ENCODE measurements at places on chromosomes 5 and 9.

DNA sequence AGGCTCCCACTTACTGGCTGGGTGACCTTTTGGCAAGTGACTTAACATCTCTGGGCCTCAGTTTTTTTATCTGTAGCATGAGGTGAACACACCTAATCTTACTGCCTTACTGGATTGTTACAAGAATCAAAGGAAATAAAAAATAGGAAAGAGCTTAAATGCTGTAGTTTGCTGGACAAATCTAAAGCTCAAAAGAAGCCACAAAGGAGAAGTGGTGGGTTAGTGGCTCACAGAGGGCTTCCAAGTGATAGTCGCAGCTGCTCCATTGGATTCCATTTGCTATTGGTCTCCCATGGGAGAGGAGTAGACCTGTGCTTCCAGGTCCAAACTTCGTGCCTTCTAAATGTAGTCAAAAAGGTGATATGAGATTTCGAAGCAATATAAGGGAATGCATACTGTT is 123.6 kb downstream of the SEMA6A start:
- DNase-seq = no peak

DNA sequence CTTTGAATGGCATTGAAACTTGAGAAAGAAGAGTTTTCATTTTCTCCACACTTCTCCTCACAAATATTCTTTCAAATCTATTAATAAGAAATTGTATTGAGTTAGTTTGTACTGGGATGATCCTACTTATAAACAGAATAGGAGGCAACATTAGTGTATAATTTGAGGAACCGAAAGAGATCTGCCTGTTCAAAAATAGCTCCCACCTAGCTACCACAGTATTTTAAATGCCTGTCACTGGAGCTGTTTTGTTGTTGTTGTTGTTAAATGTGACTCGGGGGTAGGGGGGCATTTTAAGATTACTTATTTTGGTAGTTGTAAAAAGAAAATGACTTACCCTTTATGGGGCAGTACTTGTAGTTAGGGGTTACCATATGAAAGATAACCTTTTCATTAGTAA is 20.1 kb upstream of the HAPLN1 start:
- no peak for DNase-seq

- no peak for DNase-seq
Observed at GRCh38 chr9:137323531-137324331, 21.7 kb upstream of the NRARP start.

GRCh38 chr9:113803811-113804589 is 72.1 kb upstream of the ZNF618 start:
- no peak for DNase-seq

GRCh38 chr9:126777733-126778132 is 27.1 kb upstream of the ZBTB43 start:
- DNase-seq = no peak

- no peak for DNase-seq
Observed at GRCh38 chr9:17503196-17503595, 75.7 kb upstream of the SH3GL2 start.

DNA sequence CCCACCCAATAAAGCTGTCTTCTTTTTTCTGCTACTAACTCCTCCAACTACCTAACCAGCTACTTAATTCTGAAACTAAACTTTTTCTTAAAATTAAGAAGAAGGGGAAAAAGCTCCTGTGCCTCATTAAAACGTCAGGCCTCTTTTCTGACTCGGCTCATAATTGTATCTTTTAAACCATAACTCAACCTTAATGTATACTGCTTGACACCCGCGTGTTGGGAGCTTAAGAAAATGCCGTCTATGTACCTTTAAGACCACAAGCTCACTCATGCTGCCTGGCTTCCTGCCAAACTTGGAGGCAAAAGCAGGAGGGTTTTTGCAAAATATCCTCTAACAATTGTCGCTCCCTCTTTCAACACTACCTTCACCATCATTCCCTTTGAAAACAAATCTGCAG is 5.0 kb downstream of the EBF1 start:
- no peak for DNase-seq

- DNase-seq = no peak
Observed at GRCh38 chr5:37859805-37860204, 20.0 kb upstream of the GDNF start.

GRCh38 chr5:139146809-139147482 is 51.2 kb downstream of the SIL1 start:
- no peak for DNase-seq

DNA sequence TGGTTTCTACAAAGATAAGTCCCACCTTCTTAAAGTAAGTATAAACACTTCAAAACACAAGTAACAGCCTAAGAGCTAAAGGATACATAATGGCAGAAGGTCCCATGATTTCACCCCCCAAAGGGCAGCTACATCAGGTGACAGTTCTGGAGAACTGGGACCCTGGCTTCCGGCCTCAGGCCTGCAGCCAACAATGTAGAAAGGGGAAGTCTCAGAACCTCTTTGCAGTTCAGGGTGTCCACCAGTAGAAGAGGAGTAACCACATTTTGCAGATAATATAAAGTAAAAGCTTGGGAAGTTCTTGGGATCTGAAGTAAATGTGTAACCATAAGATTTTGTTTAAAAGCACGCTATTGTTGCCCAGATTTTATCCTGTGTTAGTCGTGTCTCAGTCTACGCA is 267.4 kb upstream of the VLDLR start:
- no peak for DNase-seq

DNA sequence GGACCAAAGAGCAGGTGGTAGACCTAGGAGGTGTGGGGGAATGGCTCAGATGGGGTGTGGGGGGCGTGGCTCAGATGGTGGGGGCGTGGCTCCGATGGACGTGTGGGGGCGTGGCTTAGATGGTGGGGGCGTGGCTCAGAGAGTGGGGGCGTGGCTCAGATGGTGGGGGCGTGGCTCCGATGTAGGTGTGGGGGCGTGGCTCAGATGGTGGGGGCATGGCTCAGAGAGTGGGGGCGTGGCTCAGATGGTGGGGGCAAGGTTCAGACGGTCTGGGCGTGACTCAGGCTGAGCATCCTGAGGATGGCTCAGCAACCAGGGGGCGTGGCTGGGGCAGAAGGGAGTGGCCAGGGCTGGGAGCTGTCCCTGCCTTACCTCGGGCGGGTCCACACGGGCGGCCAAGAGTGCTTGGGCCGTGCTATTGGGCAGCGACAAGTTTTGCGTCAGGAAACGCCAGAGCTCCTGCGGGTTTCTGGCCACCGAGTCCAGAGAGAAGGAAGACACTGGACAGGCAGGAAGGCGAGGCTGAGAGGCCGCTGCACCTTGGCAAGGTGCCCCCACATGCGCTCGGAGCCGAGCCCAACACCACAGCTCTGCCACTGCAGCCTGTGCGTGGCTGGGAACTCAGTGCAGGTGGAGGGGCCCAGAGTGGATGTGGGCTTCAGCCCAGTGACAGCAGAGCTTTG is 5.9 kb downstream of the ABCA2 start:
- peak; percentile 53 for DNase-seq

DNA sequence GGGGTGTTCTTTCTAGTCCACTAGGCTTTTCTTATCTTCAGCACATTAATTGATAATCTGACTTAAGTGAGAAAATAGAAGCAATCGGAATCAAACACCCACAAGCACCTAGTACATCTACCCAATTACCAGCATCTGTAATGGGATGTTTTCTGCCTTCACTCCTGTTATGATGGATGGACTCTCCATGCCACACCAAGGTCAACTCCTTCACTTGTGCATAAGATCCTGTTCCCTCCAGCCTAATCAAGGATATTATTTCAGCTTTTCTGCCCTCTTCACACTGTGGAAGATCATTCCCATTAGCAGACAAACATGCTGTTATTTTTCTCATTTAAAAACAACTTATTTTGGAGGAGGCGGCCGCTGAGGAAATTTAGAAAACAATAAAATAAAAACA is 162.0 kb upstream of the EDIL3 start:
- no peak for DNase-seq

DNA sequence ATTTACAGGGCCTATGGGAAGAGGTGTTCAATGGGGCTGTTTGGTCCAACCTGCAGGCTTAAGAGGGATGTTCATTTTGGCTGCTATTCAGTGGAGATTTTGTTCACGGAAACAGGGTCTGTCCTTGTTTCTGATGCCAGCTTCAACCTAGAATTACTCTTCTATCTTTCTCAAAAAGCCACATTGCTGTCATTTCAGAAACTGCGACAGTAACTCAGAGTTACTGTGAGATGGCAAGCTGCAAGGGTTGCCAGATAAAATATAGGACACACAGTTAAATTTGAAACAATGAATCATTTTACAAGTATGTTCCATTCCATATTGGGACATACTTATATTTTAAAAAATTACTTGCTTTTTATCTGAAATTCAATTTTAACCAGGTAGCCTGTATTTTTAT is 128.0 kb downstream of the NPR3 start:
- DNase-seq = no peak

DNA sequence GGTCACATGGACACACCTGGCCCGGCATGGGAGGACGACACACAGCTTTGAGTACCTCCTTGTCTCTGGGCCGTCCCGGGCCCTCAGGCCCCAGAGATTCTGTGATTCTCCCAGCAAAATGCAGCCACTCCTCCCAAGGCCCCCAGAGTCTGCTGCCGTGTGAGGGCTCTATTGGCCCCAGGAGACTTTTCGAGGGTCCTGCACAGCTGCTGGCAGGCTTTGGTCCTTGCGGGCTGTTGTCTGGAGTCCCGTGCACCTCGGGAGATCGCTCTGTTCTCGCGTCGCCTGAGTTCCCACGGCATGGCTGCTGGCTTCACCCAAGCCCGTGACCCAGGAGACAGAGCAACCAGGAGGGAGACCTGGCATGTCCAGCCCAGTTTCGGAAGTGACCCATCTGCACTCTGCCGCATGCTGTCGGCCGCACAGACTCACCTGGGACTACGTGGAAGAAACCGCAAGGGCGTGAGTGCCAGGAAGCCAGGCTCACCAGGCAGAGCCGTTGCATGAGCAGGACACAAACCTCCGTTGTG is 46.8 kb upstream of the NKD2 start:
- DNase-seq = no peak

DNA sequence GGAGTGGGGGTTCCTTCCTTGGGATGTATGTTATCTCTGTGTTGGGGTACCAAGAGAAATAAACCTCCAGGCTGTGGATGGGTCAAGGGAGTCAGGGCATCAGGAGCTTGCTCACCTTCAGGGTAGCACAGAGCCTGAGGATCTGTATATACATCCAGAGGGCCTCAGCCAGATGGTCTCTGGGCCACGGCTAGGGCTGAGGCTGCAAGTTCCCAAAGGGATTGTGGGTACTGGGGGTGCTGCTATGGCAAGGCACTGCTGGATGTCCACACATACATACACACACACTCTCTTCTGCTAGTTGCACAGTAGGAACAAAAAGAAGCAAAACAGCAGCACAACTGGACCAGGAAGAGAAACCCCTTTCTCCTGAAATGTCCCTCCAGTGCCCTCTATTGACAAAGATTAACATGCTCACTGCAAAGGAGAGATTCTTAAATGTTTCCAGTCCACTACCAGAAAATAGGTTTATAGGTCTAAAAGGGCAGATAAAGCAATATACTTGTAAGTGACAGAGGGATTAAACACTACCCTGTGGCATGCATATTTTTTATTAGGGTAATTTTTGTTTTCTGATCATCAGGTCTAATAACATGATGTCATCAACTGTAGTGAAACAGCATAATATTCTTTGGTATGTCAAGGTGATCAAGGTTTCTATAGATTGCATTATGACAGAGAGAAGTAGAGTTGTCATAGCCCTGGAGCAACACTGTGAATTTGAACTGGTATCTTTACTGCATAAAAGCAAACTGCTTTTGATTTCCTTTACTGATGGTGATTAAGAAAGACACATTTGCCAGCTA is 56.3 kb upstream of the KCNN2 start:
- DNase-seq = no peak

- peak; percentile 61 for DNase-seq
Observed at GRCh38 chr5:35853631-35854030, 3.1 kb upstream of the IL7R start.

DNA sequence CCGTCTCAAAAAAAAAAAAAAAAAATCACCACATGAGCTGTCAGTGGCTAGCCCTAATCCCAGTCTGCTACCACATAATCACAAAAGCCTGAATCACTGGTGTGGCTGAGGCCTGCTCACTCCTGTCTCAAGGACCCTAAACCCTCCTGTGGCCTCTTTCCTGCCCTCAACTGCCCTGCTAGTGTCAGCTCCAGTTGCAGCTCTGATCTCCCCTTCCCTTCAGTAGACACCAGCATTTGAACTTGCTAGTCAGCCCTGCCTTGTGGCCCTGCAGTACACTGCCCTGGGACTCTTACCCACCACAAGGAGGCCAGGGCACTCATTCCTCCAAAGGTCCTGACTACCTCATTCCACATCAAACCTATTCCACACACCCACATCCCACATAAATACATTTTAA is 9.5 kb upstream of the P4HA2 start:
- DNase-seq = no peak

- no peak for DNase-seq
Observed at GRCh38 chr5:178309271-178310013, 76.8 kb upstream of the PHYKPL start.

GRCh38 chr5:160297776-160298175 is 14.6 kb downstream of the CCNJL start:
- DNase-seq = no peak

DNA sequence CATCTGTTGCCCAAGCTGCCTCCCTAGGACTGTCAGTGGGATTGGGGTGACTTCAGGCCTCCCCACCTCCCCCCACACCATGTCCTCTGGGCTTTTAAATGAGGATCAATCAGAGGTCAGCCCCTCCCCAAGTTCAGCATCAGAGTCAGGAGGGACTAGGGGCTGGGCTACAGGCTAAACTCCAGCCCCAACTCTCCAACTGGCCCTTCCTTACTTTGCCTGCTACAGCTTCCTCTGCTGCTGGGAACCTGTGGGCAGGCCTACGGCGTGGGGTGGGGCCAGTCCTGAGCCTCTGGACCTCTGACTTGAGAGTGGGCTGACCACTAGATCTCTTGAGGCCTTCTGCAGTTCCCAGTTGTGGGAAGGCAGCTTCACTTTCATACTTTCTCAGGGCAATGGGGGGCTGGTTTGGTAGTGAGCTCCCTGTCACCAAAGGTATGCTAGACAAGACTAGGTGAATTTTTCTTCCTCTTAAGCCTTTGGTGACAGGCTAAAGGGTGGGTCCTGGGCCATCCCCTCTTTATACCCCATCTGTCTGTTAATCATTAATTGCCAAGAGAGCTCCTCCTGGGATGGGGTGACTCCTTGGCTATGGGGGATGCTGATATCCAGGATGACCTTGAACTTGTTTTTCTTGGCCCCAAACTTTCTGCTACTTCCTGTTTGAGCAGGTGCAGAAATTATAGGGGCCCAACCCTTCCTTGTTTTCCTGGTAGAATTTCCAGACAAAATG is 10.8 kb upstream of the DAB2IP start:
- DNase-seq = no peak

DNA sequence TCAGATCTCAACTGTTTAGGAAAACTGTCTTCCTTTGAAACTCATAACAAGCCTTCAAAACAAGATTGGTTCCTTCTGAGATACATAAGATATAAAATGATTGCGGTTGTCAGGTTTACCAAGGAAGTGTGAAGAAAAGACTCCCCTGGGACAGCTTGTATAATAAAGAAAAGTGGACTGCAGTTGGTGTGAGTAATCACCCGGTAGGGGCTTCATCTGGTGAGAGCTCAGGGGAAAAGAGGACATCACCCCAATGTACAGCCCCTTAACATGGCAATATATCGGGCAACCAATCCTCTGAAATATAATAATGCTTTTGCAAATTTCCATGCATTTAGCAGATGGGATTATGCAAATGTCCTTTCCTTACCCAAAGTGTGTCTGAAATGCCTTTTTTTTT is 216.5 kb upstream of the KLF9 start:
- no peak for DNase-seq
